ENCODE measurements at places on chromosomes 12 and 14. TPM values are rescaled to one million over a fixed set of nuclear protein-coding genes. Genes with fewer than 3 reads are reported as not detected.

The POTEG gene
- not detected for total RNA-seq

The PPM1H gene
- 8.5 TPM for total RNA-seq

The BAG5 gene
- total RNA-seq = 16.4 TPM

- peak; percentile 72 for DNase-seq
These were observed 1.8 kb upstream of the COX14 start for GRCh38 chr12:50110127-50110761.

DNA sequence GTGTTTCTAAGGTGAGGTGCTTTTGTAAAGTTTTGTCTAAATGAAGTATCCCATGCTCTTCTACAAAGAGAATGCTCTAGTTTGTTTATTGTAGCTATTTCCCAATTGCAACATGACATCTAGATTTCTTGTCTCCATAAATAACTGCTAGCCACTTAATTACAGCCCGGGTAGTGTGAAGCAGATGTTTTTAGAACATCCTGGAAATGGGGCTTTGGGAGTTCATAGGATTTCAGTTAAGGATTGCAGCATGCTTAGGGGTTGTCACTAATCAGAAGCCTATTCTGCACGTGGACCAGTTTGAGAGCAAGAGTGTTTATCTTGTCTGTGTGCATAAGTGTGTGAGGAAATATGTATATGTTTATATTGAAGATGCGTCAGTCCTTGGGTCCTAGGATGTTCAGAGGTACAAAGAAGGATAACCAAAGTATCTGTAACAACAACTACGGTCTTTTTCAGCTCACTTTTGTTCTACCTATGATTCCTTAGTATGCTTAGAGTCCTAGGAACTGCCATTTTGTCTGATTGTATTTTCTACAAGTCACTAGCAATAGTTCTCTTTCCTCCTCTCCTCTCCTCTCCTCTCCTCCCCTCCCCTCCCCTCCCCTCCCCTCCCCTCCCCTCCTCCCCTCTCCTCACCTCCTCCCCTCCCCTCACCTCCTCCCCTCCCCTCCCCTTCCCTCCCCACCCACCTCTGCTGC lies 135.3 kb downstream of the ACSS3 start:
- DNase-seq = no peak

DNA sequence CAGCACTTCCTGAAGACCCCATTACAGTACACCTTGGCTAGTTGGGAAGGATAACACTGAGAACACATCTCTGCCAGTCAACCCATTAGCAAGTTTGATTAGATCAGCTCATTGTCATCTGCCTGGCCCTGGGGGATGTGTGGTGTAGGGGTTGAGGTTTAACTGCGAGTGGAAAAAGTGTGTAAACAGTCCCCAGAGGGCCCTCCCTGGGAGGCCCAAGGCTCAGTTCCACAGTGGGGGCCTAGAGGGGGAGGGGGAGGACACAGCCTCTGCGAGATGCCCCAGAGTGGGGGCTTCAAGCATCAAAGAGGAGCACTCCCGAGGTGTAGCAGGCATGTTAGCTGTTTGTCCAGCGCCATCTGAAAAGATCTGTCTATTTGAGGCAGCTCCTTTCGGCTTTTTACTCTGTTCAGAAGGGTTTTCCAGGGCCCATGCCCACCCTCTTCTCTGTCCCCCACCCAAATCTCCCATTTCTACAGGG lies 344 bp downstream of the LPAR5 start:
- DNase-seq = no peak

DNA sequence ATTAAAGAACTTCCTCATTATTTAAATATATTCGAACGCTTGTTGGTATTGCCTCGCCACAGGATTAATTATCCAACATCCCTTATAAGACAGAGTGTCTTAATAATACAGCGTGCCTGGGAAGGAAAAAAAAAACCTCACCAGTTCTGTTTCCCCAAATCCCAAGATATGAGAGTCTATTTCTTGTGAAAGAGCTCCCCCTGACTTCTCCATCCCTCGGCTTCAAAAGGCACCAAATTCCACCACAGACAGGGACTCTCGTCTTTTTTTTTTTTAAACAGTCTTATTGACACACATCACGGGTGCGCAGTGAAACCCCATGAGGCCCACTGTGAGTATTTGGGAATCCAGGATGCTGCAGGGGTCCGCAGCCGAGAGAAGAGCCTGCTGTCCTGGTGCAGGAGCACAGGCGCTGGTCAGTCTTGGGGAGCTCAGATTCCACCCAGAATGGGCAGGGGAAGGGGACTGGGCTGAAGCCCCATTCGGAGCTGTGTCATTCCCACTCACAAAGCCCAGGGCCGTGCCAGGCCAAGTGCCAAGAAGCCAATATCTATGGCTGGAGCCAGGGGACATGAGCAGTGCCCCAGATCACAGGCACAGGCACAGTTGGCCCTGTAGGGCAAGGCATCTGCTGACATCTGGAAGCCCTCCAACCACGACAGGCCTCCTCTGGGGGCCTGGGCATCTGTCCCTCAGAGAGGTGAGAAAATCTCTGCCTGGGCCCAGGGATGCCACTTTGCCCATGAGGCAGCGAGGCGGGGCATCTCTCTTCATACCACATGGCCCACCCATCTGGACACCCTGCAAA lies 71.9 kb downstream of the BCL11B start:
- peak; percentile 70 for DNase-seq

- DNase-seq = peak; percentile 48
These were observed 49.0 kb upstream of the STON2 start for GRCh38 chr14:81449114-81449513.

DNA sequence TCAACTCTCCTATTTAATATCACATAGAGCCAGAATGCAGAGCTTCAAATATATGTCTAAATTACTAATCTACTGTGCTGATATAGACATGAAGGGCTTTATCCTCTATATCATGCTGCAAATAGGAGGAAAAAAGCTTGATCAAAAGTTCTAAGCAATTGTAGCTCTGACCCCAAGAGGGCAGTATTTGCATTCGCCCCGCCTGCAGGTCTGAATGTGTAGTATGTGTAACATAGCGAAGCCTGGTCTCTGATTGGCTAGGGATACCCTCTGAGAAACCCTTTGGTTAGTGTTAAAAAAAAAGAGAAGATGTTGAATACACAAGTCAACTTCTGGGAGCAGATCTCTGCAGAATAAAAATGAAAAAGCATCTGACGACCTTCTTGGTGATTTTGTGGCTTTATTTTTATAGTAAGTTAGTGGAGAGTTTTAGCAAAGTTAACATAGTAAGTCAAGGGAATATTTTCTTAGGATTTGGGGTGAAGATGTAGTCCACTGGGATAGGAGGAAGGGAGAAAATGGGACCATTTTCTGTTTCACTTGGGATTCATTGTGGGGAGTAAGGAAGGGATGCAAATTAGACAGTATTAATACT lies 151.6 kb upstream of the OR4E1 start:
- no peak for DNase-seq

- DNase-seq = no peak
These were observed 21.9 kb downstream of the OR6J1 start for GRCh38 chr14:22622255-22622654.

- DNase-seq = no peak
These were observed 164.9 kb upstream of the BMP4 start for GRCh38 chr14:54121466-54122027.

DNA sequence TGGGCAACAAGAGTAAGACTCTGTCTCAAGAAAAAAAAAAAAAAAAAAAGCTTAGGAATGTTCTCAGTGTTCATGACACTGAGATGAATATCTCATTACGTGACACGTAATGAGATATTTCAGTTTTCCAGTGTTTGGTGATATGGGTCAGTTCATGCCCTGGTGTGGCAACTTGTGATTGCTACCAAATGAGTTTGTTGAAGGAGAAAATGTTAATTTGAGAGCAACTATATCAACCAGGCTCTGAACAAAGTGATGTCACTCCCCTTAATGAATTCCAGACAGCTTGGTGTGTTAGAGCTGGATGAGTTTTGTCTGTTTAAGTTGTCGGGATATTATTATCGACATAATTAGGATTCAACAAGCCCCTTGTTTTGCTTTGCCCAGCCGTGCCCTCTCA lies 211.7 kb downstream of the DPF3 start:
- DNase-seq = no peak

Measured in left ventricle myocardium superior (tissue), 1 donor.